ENCODE measurements at places on chromosomes 6 and 20.
A peak's percentile ranks its signal among the peaks of the same experiment; 100 is the strongest.

GRCh38 chr6:41100871-41101287 is 28.1 kb downstream of the NFYA start:
- no peak for DNase-seq

DNA sequence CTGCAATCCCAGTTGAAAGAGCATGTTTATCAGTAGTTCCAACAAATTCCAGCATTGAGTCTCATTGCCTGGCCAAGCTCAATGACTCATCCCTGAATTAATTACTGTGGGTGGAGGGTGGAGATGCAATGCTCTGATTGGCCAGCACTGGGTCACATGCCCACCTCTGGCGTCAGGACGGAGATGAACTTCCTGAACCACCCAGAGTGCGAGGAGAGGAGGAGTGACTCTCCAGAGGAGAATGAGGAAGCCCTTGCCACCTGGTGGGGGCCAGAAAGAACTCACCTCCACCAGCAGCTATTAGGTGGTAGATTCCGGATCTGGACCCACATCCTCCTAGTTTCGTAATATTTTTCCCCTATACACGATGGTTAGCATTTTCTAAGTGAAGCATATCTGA is 283.9 kb downstream of the TBC1D7 start:
- no peak for DNase-seq

DNA sequence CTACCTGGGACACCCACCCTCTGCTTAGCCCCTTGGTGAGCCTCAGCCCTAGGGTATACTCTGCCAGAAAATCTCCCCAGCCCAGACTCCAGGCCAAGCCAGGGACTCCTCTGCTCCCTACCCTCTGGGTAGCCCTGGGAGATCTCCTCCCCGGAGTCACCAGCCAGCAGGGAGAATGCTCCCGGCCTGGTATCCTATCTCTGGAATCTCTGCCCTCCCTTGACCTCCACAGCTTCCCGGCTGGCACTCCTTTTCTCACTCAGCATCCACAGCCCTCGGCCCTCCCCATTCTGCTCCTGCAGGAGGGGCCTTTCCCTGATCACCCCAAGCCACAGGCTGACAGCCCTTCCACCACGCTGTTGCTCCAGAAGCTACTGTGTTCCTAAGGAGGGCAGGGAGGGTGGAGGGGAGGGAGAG is 22.6 kb downstream of the NOL4L start:
- DNase-seq = no peak

DNA sequence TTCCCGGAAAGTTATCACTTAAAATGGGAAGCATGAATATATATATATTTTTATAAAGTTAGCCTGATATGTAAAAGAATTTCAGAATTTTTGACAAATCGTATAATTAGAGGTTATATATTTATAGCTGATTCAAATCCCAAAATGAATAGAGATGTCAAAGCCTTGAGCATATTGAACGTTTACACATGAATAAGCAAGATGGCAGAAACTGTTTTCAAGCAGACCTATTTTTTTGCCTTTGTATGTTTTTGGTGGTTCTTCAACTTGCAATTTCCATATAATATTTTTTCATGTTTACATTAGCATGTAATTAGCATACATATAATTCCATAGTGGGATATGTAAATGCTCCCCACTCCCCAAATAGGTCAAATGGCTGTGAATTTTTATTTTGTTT is 189.9 kb downstream of the PRL start:
- DNase-seq = no peak

DNA sequence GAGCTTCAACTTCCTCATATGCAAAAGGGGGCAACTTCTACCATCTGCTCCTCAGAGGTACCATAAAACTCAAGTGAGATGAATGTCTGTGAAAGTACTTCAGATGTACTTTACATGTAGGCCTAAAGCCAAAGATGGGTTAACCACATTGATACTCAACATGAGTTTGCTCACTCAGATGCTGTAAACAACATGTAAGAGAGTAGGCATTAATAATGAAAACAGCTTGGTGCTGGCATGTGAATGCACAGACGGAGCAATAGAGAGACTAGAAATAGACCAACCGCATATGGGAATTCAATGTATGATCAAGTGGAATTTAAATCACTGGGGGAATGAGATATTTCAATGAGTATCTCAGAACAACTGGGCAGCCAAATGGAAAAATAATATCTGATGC is 143.8 kb upstream of the CDYL start:
- DNase-seq = no peak

GRCh38 chr6:105595829-105596228 is 192.9 kb upstream of the PREP start:
- no peak for DNase-seq

DNA sequence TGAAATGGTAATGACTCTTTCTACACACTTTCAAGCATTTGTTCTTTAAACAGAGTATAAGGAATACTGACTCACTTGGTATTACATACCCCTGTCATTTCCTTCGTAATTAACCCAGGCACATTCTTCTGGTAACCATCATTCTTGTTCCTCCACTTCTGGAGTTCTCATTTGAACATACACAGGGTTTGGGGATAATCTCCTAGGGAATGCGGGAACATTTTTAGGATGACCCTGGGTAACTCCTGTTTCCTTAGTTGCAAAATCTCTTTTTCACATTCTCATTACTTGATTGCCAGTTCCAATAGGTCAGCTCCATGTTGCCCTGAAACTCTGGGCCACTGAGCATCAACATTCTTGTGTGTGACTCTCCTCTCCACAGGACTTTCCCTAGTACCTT is 51.5 kb upstream of the E2F3 start:
- no peak for DNase-seq

DNA sequence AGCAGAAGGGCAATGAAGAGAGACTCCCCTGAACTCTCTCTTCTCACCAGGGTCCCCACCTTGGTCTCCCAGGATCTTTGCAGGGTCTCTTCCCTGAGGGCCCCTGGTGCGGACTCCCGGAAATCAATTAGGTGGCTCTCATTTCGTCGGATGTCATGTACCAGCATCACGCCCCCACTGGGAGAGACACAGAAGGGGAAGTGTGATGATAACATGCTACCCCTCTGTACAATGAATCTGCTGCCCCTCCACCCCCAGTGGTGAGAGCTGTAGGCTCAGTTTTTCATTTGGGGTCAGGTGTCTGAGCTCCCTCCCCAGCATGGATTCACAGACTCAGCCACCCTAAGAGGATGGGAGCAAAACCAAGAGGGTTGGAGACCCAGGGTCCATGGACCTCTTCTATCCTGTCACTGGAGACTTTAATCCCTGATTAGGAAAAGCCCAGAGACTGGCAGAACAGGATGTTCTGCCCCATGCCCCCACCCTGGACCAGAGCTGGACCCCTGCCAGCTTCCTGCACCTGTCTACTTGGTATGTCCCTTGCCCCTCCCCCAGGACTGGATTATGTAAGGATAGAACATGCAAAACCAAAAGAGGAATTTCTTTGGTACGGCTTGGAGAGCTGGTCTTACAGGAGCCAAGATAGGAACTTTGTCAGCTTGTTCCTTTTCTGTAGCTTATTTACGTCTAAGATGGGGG is 11.1 kb downstream of the GGT7 start:
- DNase-seq = no peak

DNA sequence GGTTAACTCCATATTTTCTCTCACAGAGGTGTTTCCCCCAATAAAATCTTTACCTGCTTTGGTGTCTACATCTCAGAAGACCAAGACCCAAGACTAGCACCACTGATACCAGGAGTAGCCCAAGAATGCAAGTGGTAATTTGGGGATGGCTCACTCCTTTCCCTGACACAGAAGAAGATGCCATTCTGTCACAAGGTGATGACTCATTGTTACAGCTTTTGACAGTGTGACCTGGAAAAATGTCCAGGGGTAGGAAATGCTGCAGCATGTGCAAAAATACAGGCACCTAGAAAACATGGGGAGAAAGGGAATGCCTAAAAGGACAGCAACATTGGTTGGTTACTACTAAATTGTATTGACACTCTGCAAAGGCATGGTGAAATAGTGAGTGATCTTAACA is 254.0 kb upstream of the GJE1 start:
- no peak for DNase-seq

GRCh38 chr20:564192-564591 is 20.6 kb upstream of the CSNK2A1 start:
- DNase-seq = no peak

DNA sequence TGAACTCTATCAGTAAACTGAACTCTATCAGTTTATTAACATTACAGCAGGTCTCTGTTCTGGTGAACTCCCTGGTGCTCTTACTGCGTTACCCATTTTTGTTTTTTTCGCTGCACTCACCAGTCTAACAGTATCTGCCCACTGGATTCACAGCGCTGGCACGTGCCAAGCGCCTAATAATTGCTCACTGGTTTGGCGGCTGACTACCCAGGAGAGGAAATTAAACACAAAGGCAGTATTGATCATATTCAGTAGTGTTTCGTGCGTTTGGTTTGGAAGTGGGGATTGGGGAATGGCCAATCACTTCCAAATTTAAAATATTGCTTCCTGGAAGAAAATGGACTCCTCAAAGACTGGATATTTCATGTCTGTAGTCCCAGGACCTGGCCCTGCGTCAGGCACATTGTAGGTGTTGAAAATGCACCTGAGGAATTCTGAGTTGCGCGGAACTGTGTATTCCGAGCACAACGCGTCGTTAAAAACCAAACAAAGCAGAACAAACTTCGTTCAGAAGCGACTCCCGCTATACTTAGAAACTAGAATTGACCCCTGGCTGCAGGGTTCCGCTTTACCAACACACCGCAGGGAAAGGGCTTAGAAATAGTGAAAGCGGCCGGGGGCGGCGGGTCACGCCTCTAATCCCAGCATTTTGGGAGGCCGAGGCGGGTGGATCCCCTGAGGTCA is 1.1 kb upstream of the RPS12 start:
- peak; percentile 33 for DNase-seq

DNA sequence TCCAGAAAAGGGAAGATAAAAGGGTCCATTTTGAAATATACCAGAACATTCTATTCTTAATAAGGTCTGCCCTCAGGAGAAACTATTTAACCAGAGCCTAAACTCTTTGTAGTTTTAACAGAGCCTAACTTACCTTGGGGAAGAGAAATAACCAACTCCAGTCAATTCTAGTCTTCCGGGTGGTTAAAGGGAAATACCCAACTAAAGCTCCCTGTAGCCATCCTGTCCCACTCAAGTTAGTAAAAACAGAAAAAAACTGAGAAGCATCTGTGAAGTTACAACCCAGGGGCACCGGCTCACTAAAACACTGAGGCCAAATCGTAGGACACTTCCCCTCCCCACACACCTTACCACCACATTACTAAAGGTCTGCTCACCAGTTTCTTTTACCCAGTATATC is 23.7 kb downstream of the CEP85L start:
- no peak for DNase-seq

- no peak for DNase-seq
Observed at GRCh38 chr6:33508935-33509926, 54.9 kb downstream of the ZBTB9 start.

- no peak for DNase-seq
Observed at GRCh38 chr20:55174635-55175034, 699.2 kb downstream of the DOK5 start.

GRCh38 chr20:53595018-53595378 is 1.4 kb upstream of the ZNF217 start:
- no peak for DNase-seq

- no peak for DNase-seq
Observed at GRCh38 chr20:54098047-54098446, 27.7 kb upstream of the BCAS1 start.

GRCh38 chr6:26075063-26075717 is 12.0 kb upstream of the HFE start:
- DNase-seq = no peak

GRCh38 chr20:957544-957943 is 41.4 kb upstream of the ANGPT4 start:
- DNase-seq = no peak

- DNase-seq = no peak
Observed at GRCh38 chr6:147756891-147757290, 248.4 kb downstream of the SAMD5 start.

DNA sequence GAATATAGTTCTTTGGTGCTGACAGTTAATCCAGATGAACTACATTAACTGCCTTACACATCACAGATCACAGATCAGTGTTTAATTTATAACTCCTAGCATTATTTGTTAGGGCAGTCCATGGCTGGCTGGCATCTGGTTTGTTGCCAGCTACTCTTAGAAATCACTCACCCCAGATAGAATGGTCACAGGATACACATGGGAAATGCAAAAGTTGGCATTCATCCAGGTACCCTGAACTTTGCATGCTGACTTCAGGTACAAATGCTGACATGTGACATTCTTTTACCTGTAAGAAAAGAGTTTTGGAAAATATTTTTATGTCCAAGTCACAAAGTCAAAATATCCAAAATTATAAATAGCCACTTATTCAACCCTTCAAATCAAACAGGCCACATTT is 20.2 kb downstream of the FBXL4 start:
- DNase-seq = no peak

- no peak for DNase-seq
Observed at GRCh38 chr6:40287296-40287850, 299.8 kb downstream of the LRFN2 start.

- DNase-seq = no peak
Observed at GRCh38 chr6:17583811-17584210, 16.3 kb upstream of the FAM8A1 start.

DNA sequence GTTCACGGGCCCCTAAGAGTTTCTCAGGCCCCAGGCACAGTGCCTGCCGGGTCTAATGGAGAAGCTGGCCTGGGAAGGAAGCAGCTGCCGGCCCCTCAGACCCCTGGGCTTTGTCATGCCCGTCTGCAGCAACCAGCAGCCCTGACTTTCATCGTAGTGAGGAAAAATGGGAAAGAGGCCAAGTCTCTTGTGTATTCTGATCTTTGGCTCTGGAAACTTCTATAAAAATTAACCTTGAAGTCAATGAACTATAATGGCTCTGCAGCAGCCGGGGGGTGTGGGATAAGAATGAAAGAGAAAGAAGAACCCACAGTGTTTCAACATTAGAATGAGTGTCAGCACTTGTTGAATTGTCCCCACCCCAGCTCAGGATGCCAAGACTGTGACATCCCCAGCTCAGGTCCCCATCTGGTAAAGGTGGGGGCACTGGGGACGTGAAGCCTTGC is 12.9 kb downstream of the TGM2 start:
- no peak for DNase-seq

DNA sequence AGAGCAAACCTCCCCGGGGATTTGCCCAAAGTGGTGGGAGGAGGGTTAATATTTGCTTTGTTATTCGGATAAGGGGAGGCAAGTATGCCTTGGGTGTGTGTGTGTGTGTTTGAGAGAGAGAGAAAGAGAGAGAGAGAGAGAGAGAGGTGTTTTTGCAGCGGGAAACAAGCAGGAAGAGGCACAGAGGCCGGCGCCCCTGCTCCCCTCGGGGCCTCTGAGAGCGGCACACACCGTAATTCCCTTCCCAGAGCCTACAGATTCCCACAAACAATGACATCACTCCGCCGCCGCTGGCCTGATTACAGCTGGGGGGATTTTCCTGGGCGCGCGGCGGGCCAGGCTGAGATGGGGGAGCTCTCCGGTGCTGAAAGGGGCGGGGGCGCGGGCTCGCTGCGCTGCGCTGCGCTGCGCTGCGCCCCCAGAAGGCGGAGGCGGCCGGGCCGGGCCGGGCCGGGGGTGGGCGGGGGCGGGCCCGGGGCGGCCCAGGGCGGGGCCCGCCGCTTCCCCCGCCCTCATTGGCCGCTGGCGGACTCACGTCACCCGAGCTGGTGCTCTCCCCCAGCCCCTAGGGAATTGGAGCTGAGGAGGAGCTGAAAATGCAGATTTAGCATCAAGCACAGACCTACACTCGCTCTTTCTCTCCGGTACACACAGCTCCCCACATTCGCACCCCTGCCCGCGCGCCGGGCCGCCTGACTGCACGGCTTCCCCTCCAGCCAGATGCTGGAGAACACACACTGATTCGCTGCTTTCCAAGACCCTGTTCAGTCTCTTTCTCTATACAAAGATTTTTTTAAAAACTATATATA is at the start of gene PCSK2:
Gene PCSK2, plus strand, starts transcription at position 631 of the 809 bp plus-strand sequence. CDS start 266 bp downstream, outside the sequence.
- peak; percentile 59 for DNase-seq

- no peak for DNase-seq
Observed at GRCh38 chr20:43571310-43571709, 12.5 kb downstream of the SGK2 start.
